ENCODE measurements at places on chromosomes 2 and 18. TPM values are rescaled to one million over a fixed set of nuclear protein-coding genes. Genes with fewer than 3 reads are reported as not detected.

Gene ALPG
- not detected for polyA plus RNA-seq

Gene ARHGAP25
- not detected for polyA plus RNA-seq

Gene TNFAIP6
- polyA plus RNA-seq, result 10.2 TPM

DNA sequence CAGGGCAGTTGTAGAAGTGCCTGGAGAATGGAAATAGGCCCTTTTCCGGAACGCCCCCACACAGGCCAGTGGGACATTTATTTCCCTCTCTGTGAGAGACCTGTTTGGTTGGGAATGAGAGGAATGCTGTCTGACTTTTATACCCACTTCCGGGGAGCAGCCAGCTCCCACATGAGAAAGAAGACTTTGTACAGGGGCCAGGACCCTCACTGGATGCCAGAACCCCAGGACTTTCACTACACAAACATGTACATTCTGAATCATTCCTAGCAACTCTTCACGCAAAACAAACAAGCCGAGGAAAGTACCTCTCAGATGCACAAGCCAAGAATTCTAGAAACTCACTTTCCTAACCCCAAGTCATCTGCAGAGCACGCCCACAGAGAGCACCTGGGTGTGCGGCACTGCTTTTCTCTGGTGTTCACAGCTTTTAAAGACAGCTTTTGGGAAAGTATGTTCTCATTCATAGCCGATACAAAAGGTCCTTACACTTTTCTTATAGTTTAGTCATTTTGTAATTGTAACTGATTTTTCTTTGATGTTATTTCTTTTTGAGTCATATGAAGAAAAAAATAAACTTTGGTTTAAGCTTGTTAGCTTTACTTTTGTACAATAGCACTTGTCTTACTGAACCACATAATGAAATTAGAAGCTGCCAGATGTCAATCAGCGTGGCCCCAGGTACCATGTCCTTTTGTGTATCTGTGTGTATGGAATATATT, 856.1 kb upstream of the ID2 start:
- no peak overlapping the region for H3K4me3 ChIP-seq
- no peaks in the 10 kb centered on the region for H3K27me3 ChIP-seq
- H3K27ac ChIP-seq, result no peak overlapping the region
- DNase-seq, result no peak
- H3K36me3 ChIP-seq, result no peaks in the 10 kb centered on the region

DNA sequence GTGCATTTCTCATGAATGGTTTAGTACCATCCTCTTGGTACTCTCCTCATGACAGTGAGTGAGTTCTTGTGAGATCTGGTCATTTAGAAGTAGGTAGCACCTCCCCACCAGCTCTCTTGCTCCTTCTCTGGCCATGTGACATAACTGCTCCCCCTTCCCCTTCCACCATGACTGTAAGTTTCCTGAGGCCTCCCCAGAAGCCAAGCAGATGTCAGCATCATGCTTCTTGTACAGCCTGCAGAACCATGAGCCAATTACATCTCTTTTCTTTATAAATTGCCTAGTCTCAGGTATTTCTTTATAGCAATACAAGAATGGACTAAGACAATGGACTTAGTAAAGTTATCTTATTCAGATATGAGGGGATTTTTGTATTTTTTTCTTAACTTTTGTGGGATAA, 43.0 kb downstream of the FTCDNL1 start:
- no peak for DNase-seq
- no peaks in the 10 kb centered on the region for H3K27me3 ChIP-seq
- H3K4me3 ChIP-seq, result no peak overlapping the region
- no peaks in the 10 kb centered on the region for H3K36me3 ChIP-seq
- H3K4me1 ChIP-seq, result peaks cover 14% of the 10 kb centered on the region

GRCh38 chr2:232276733-232277313, 101.7 kb upstream of the ALPP start:
- H3K4me3 ChIP-seq, result no peak overlapping the region
- no peaks in the 10 kb centered on the region for H3K27me3 ChIP-seq
- H3K27ac ChIP-seq, result no peak overlapping the region
- H3K4me1 ChIP-seq, result no peaks in the 10 kb centered on the region

GRCh38 chr18:63185984-63186383, 133.6 kb downstream of the BCL2 start:
- no peak for DNase-seq
- H3K27me3 ChIP-seq, result no peaks in the 10 kb centered on the region
- H3K4me3 ChIP-seq, result no peak overlapping the region
- H3K4me1 ChIP-seq, result peaks cover 9% of the 10 kb centered on the region
- no peaks in the 10 kb centered on the region for H3K36me3 ChIP-seq
- no peak overlapping the region for H3K27ac ChIP-seq

Data from GM23248 (cell line).